SK-N-DZ (cell line): ENCODE measurements at places on chromosomes 6 and 20.
A peak's percentile ranks its signal among the peaks of the same experiment; 100 is the strongest.

- DNase-seq = no peak
These were observed 28.0 kb upstream of the ZNF217 start for GRCh38 chr20:53621482-53622246.

GRCh38 chr6:161891542-161891941 lies 617.7 kb upstream of the AGPAT4 start:
- DNase-seq = no peak

DNA sequence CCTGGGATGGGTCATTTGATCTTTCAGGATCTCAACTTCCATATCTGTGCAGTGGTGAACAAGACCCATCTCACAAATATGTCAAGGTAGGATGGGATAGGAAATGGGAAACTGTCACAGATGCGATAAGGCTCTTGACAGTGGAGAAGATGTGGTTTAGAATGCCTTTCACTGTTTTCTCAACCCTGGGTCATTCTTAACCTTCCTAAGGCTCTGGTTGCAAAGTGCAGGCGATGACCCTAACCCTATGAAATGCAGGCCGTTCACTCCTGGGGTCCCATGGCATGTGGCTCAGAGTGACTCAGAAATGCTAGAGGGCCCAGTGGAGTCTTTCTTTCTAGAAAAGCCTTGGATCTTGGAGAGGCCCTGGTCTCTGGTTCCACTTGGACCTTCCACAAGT lies 61.7 kb downstream of the FOXA2 start:
- DNase-seq = no peak

GRCh38 chr6:168294901-168295300 lies 24.7 kb downstream of the DACT2 start:
- no peak for DNase-seq

DNA sequence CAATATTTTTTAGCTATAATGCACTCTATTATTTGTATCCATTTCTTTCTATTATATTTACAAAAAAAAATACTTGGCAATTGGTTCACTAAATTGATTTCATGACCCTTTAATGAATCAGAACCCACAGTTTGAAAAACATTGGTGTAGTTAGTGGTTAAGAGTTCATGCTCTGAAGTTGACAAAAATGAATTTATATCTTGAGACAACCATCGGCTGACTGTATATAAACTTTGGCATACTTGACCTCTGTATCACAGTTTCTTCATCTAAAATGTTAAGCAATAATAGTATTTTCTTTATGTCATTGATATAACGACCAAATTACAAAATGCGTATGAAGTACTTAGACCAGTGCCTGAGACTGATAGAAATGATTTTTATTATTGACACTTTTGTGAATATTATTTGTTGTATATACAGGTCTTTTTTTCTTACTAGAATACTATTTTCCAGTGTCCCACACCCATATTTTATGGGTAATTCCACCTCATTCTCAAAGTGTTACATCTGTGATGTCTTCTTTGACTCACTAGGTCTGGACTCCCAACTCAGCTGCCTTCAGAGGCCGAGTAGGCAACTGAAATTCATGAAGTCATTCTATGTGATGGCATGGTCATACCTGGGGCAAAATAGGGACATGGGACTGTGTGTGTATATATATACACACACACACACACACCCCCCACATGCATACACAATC lies 459.2 kb downstream of the RFPL4B start:
- DNase-seq = no peak

DNA sequence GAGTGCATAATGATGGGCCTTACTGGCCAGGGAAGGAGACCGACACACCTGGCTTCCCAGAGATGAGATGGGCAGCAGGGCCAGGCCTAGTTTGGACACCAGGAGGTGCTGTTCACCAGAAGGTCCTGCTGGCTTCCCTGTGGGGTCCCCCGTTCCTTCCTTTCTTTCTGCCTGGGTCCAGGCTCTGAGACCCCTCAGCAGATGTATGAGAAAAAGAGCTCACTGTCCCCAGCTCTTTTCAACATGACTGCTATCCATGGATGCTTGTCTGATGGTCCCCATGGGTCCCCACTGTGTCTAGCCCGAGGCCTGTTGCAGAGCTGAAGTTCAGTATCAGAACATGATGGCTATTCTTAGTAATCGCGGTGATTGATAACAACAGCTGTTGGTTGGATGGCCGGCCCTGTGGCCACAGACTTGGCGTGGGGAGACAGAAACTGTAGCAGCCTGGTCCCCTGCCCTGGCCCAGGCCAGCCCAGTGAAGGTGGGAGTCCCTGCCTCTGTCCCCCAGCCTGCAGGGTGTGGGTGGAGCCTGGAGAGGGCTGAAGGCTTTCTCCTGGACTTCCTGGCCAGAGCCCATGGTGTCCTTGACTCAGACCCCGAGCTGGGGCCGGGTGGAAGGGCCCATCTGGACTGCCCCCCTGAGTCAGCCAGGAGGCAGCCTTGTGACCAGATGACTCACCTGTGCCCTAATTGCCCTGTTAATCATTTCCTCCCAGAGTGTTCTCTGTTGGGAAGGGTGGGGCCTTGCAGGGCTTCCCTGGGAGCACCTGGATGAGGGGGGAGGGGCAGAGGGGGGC lies 9.9 kb upstream of the BAK1 start:
- no peak for DNase-seq

DNA sequence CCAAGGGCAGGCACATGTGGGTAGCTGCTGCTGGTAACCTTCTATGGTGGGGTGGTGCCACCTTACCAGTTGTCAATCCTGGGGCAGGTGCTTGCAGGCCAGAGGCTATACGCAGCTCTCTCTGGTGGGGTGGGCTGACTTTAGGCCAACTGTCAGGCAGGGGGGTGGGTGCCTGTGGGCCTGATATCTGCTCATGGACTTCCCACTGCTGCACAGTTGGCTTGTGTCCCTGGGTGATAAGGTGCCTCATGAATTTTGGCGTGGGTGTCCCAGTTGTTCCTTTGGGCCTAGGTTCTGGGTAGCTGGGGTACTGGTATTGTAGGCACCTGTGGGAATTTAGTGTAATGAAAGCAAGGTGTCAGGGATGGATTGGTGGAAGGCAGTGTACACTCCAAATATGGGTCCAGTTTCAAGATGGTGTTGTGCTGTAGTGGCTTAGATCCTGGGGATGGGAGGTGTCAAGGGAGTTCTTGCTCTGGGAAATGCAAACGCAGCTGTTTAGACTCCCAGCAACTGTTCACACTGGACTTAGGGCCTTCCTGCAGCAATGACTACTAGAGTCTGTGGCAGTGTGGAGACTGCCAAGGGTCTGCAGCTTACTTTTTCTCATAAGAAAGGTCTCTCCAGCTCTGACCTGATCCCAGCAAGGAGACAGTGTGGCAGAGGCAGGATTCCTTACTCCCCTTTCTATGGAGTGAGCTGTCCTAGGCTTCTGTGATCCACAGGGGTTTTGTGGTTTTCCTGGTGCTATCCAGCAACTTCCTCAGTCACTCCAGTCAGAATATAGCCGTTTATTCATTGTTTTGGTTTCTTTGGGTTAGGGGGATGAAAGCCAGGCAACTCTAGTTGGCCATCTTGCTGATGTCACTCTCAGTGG lies 128.2 kb downstream of the CRYBG1 start:
- DNase-seq = no peak

DNA sequence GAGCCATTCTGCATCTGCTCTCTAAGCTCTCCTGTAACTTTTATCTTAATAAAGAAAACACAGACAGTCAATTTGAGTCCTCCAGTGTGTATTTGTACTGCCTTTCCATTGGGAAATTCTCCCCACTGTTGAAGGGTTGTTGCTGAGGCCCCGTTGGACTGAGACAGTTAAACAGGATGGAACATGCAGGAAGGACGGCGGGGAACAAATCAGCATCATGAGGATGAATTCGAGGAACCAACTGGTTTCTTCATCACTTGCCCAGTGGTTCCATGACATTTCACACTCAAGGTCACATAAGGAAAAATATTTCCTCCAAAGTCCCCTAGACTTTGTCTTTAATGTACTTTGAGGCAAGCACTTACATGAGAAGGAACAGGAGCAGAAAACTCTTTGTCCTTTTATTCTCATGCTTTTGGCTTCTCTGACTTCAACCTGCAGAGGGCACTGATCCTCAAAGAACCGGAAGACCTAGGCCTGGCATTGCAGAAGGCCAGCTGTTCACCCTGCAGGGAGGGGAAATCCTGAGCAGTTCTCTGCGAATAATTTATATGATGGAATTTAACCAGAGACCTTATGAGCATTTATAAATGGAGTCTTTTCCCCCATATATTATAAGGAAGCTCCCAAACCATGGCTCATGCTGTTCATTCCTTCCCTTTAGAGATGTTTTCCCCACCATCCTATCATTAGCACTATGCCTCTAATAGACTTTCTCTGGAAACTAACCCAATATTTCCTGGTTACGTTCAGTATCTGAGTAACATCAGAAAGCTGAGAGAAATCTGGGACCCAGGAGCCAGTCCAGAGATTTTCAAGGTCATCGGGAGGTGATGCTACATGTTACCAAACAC lies 55.2 kb upstream of the ADGRF1 start:
- peak; percentile 75 for DNase-seq

- DNase-seq = no peak
These were observed 187.3 kb upstream of the FOXA2 start for GRCh38 chr20:22771706-22772105.

DNA sequence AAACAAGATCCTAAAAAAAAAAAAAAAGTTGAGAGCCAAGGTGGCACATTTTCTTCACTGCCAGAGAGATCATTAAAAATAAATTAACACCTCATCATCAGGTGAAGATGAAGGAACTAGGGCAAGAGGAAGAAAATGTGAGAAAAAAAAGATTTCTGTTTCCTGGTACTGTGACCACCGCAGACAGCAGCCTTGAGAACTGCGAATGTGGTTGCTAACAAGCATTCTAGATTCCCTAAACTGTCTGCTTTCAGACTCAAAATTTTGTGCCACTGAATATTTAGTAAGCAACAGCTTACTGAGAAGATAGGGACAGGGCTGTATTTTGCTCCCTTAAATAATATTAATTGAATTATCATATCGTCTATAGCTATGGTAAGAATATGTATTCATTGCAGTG lies 24.1 kb upstream of the MBOAT1 start:
- DNase-seq = no peak

- DNase-seq = no peak
These were observed 88.6 kb downstream of the PPP1R14C start for GRCh38 chr6:150231525-150231850.

DNA sequence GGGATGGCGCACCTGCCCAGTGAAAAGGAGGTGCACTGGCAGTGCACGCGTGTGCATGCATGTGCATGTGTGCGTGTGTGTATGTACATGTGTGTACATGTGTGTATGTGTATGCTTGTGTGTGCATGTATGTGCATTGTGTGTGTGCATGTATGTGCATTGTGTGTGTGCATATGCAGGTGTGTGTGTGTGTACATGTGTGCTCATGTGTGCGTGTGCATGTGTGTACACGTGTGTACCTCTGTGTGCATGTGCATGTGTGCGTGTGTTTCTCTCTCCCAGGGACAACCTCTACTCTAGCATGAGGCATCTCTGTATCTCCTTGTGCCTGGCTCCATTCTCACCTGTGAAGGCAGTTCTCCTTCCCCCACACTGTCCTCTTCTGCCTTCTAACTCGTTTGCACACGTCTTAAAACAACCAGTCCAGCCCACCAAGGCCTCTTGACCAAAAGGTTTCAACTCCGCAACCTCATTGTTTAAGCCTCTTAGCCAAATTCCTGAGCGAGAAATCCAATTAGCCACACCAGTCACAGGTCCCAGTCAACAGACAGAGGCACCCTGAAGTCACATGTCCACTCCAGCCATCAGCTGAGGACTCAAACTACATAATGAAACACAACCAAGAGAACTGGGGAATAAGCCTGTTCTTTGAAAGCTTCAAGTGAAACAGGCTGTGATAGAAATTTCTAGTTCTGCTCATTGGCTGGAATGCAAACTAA lies 103.5 kb upstream of the PTPRT start:
- no peak for DNase-seq

DNA sequence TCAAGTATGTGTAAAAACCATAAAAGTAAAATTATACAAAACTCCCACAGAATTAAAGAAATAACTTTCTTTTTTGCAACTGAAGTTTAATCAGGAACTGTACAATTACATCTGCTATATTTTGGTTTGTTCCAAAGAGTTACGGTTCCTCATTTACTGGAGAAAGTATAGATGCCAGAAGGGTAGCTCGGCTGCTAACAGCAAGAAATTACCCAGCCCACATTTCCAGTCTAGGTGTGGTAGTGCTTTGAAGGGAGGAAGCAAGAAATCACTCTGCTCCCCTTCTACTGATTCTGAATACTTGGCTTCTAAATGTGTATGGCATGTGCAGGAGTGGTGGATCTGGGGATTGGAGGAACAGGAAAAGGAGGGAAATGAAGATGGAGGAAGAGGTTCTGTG lies 441.3 kb downstream of the CDC5L start:
- no peak for DNase-seq

DNA sequence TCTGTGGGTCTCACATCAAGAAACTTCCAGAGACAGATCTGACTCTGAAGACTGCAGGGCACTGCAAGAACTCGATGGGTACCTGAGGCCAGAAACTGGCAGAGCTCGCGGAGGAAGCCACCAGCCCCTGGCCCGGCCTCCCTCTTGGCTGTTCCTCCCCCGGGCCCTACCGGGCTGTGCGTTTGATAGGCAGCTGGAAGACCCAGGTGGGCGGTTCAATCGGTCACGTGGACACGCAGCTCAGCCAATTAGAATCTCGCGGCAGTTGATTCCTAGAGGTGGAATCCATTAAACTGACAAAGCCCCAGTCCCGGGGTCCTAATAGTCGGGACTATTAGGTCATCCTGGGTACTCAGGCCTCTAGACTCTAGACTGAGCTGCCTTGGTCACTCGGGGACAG lies 154.2 kb upstream of the PROKR2 start:
- no peak for DNase-seq

DNA sequence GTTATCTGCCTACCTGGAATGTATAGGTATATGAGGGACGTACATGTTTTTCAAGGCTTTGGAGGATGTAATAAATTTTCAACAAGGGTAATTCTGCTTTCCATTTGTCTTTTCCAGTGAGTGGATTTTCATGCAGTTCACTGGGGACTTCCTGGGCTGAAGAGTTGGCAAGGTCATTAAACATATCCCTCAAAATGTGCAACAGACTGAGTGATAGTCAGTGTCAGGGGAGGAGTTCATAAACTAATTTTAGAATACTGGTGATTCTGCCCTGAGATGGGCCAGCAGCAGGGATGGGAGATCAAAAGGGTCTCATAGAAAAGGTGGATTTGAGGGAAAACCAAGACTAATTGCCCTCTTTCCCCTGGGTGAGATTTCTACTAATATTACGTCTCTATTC lies 122.3 kb upstream of the CLDN20 start:
- no peak for DNase-seq

DNA sequence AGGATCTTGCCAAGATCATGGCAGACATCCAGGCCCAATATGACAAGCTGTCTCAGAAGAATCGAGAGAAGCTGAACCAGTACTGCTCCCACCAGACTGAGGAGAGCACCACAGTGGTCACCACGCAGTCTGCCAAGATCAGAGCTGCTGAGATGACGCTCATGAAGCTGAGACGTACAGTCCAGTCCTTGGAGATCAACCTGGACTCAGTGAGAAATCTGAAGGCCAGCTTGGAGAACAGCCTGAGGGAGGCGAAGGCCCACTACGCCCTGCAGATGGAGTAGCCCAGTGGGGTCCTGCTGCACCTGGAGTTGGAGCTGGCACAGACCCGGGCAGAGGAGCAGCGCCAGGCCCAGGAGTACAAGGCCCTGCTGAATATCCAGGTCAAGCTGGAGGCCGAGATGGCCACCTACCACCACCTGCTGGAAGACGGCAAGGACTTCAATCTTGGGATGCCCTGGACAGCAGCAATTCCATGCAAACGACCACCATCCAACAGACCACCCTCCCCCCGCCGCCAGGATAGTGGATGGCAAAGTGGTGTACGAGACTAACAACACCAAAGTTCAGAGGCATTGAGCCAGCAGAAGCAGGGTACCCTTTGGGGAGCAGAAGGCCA lies 44.7 kb upstream of the GRM4 start:
- DNase-seq = no peak
